NCI-H1930 (cell line): ENCODE measurements at places on chromosomes 7 and 10.

- no peak for DNase-seq
Measured at GRCh38 chr10:20616918-20617810, 279.9 kb downstream of the NEBL start.

DNA sequence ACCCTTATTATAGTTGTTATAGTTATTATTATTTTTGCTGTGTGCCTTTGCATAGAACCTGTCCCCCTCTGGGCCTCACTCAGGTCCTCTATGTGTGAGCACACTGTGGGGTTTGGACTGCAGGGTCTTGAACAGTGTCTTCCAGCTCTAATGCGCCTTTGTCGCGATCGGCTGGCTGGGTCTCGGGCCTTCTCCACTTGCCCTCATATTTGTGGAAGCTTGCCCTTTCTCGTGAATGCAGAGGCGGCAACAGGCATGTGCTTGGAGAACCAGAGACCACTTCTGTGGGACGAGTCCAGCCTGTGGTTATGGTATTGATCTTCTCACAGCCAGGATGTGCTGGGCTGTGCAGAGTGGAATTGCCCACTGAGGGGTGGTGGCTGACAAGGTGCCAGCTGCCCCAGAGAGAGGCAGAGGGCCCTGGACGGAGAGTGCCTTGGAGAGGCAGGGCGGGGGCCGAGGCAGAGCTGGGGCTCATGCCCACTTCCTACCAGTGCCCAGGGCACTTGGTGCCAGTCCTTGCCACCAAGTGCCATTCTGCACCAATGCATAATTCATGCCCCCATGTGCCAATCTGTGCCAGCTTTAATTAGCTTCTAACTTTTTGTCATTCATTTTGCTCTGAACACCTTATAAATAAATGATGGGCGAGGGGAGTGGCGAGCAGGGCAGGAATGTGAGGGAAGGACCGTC, 6.8 kb upstream of the CDH23 start:
- no peak for DNase-seq

- DNase-seq: no peak
Measured at GRCh38 chr7:122304996-122305421, 459 bp upstream of the FEZF1 start.

- DNase-seq: no peak
Measured at GRCh38 chr7:18177129-18177814, 149.6 kb upstream of the PRPS1L1 start.

GRCh38 chr10:70738006-70738760, 47.0 kb downstream of the TBATA start:
- DNase-seq: no peak

DNA sequence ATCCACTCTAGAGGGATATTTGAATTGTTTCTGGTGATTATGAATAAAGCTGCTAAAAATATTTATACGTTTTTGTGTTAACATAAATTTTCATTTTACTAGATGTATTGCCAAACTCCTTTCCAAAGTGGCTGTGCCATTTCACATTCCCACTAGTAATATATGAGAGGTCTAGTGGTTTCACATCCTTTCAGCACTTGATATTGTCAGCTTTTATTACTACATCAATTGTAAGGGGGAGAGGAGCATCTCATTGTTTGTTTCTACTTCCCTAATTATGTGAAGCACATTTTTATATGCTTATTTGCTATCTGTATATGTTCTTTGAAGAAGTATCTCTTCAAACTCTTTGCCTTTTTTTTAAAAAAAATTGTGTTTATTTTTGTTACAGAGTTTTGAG, 184.5 kb downstream of the ADK start:
- no peak for DNase-seq

DNA sequence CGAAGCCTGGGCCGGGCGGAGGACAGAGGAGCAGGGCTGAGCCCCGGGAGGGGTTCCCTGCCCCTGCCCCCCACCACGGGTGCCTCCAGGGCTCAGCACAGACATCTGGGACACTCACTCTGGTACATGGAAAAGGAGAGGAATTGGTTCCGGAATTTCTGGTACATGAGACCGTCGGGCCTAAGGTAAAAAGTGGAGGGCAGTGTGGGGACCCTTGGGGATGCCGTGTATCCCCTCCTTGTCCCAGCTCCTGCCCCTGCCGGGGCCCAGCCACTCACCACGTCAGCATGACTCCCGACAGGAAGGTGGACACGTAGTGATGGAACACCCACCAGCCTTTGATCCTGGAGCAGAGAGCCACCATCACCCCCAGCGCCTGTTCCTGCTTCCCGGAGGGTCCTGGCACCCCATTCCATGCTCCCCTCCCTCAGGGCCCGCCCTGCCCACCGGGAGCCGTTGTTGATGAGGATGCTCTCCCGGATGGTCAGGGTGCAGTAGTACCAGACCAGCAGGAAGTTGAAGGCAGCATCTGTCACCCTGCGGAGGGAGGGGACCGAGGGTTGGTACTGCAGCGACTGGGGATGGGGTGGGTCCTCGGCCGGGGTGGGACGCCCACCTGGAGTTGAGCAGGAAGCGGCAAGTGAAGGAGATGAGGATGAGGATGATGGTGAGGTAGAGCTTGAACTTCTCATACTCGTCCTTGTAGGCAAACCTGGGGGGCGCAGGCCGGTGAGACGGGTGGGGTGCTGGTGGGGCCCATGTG, 6.4 kb downstream of the TMEM120A start:
- no peak for DNase-seq

- DNase-seq: no peak
Measured at GRCh38 chr10:99573790-99574189, 41.0 kb downstream of the NKX2-3 start.

DNA sequence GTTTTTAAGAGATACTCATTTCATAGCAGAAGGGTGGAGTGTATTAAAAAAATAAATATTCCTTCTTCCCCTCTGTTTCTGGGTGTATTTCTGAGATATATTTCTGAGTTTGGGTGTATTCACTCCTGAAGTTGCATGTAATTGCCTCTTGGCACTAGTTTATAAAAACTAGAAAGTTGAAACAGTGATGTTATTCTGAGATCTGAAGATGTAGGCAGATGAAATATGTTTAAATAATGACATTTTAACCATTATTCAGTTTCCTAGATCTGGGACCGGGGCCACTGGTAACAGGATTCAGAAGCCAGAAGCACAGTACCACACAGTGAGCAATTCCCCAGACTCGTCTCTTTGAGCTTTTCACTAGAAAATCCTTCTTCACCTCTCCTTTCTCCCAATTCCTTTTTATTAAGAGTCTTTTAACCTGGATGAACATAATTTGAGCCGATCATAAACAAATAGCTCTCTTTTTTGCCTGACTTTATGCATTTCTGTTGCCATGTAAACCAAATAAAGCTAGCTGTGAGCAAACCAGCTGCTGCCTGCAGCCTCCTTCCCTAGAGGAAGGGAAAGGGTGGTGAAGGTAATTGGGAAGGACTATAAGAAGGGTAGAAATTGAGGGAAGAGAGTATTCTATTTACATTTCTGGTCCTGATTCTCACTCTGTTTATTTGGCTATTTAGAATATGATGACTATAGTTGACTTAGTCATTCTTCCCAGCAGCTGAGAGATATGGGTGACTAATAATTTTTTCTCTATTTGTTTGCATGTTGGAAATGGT, 101.8 kb upstream of the STRIP2 start:
- no peak for DNase-seq

- no peak for DNase-seq
Measured at GRCh38 chr10:36366843-36367242, 724.7 kb upstream of the FZD8 start.

DNA sequence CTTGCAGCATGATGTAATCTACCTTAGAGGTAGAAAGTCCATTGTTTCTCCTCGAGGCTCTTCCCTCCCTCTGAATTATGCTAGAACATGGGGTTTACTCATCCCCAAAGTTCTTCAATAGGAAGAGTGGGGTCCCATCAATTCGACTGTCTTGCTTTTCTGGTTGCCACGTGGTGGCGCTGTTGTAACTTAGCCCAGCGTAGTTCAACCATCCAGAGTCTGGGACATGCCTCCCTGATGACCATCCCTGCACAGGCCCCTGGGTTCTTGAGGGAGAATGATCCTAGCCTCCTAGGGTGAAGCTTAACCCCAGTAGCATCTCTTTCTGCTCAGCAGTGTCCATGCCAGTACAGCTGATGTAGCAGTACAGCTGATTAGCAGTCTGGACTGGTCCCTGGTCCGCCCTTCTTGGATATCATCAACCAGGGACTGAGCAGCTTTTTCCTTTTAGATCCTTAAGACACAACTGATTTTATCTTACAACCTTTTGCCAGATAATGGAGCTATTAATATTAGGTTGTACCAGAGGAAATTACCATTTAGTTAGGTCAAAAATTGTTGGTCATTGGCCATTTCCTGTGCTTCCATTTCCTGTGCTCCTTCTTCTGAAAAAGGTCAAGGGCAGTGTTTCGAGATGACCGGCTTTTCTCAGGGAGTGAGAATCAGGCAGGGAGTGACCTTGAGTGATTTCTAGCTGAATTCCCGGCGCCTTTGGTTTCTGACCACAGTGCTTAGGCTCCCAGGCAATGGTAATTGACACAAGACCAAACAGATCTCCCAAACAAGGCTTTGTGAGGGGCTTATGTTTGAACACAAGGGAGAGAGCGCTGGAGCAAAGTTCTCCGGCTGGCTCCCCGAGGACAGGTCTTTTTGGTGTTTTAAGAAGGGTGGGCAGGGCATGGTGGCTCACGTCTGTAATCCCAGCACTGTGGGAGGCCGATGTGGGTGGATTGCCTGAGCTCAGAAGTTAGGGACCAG, 65.4 kb downstream of the TACC2 start:
- DNase-seq: no peak

- no peak for DNase-seq
Measured at GRCh38 chr10:115417585-115418265, 324.6 kb downstream of the ATRNL1 start.

- no peak for DNase-seq
Measured at GRCh38 chr10:124417895-124418725, 613 bp downstream of the OAT start.

- no peak for DNase-seq
Measured at GRCh38 chr10:52454491-52454890, 140.4 kb downstream of the DKK1 start.

GRCh38 chr10:43891241-43891640, 242.6 kb upstream of the ZNF32 start:
- no peak for DNase-seq

- DNase-seq: no peak
Measured at GRCh38 chr7:130662426-130662825, 6.1 kb downstream of the COPG2 start.

GRCh38 chr7:12508554-12508953, 62.0 kb upstream of the SCIN start:
- DNase-seq: no peak

GRCh38 chr10:24444337-24444736, 235.4 kb downstream of the KIAA1217 start:
- no peak for DNase-seq

GRCh38 chr7:2495418-2496299, 19.5 kb upstream of the GRIFIN start:
- DNase-seq: no peak

DNA sequence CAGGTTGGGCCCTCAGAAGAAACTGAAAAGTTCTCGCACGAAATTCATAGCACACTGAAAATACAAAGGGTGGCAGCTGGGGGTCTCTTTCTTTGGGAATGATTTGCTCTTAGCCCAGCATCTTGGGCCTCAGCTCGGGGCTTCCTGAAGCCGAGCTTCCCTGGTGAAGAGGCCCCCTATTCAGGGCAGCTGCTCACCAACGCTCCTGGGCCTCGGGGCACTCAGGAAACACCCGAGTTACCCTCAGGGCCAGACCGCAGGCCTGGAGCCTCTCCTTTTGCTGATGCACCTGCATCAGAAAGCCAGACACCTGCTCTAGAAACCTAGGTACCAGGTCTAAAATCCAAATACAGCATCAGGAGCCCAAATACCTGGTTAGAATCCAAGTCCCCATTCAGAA, 85.5 kb downstream of the PTPRE start:
- no peak for DNase-seq

DNA sequence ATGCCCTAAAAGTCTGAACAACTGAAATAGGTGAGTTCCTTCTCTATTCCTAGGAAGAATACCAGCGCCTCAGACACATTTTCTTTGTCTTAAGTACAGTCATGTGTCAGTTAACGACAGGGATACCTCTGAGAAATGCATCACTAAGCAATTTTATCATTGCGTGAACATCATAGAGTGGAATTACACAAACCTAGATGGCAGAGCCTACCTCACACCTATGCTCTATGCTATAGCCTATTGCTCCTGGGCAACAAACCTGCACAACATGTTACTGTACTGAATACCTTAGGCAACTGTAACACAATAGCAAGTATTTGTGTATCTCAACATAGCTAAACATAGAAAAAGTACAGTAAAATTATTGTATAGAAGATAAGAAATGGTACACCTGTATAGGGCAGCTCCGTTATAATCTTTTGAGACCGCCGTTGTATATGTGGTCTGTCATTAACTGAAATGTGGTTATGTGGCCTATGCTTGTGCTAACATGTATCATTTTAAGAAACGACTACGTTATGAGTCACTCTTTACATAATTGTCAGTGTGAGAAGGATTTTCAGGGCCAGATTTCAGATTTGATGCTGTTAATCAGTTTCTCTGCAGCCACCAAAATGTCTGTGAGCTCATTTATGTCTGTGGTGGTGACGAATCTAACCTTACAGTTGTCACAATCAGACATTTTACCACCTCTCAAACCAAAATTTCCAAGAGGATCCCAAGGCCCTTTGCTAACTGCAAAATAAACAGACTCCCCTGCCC, 66.1 kb upstream of the STK17A start:
- no peak for DNase-seq

- no peak for DNase-seq
Measured at GRCh38 chr7:80247144-80247543, 112.5 kb downstream of the GNAI1 start.

DNA sequence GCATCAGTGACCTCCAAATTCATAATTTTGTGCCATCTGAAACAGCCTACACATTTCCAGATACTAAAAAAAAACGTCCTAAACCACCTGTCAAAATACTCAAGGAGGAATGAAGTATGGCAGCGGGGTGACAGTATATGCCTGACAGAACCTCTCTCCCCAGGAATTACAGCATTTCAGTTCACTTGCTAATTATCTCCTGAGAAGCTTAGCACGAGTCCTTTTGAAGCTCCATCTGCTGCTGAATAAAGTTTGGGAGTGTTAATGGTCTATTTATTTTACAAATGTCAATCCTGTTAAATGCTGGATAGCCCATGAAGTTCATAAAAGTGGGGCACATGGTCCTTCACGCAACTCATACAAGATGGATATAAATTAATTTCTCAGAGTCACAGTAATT, 29.4 kb upstream of the ANLN start:
- DNase-seq: no peak

DNA sequence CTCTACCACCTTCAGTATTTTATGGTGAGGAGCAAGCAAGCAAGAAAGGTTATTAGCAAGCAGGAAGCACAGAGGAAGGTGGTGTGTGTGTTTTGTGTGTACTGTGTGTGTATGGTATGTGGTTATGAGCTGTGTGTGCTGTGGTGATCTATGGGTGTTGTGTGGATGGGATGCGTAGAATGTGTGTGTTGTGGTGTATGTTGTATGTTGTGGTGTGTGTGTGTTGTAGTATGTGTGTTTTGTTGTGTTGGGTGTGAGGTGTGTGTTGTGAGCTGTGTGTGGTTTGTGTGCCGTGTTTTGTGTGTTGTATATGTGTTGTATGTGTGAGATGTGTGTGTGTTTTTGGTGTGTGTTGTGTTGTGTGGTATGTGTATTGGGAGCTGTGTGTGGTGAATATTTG, 16.8 kb upstream of the IGFBP3 start:
- no peak for DNase-seq
